ENCODE measurements at places on chromosomes 7 and 10.

- no peak overlapping the region for H3K4me3 ChIP-seq
- no peaks in the 10 kb centered on the region for H3K27me3 ChIP-seq
- H3K36me3 ChIP-seq: peaks cover 2% of the 10 kb centered on the region
- DNase-seq: no peak
- H3K27ac ChIP-seq: no peak overlapping the region
- H3K4me1 ChIP-seq: peaks cover 7% of the 10 kb centered on the region
Observed at GRCh38 chr10:45383682-45384330, 9.8 kb downstream of the ALOX5 start.

GRCh38 chr10:9229702-9230244 is 1175.3 kb downstream of the GATA3 start:
- no peaks in the 10 kb centered on the region for H3K36me3 ChIP-seq
- no peak overlapping the region for H3K4me3 ChIP-seq
- no peak overlapping the region for H3K27ac ChIP-seq
- H3K4me1 ChIP-seq: no peaks in the 10 kb centered on the region
- no peaks in the 10 kb centered on the region for H3K27me3 ChIP-seq

GRCh38 chr7:18768256-18768655 is 272.7 kb downstream of the HDAC9 start:
- H3K27me3 ChIP-seq: no peaks in the 10 kb centered on the region
- no peak for DNase-seq
- H3K36me3 ChIP-seq: no peaks in the 10 kb centered on the region
- no peaks in the 10 kb centered on the region for H3K4me1 ChIP-seq
- H3K27ac ChIP-seq: no peak overlapping the region

DNA sequence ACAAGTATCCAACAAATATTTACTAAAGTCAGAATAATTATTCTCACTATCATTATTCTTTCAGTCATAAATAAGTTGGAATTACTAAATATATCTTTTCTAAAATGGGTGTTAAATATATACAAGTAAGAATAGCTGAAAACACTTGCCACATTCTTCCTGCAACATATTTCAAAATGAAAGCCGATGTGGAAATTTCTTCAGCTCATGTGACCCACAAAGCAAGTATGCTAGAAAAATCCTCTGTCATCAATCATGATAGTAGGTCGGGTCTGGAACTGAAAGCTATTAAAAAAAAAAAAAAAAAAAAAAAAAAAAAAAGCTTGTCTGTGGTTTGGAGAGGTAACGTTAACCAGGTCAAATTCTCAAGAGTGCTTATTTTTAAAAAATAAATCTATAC is 344.7 kb downstream of the NEBL start:
- H3K4me3 ChIP-seq: no peak overlapping the region
- H3K4me1 ChIP-seq: no peaks in the 10 kb centered on the region
- no peak for DNase-seq
- H3K27ac ChIP-seq: no peak overlapping the region
- H3K27me3 ChIP-seq: no peaks in the 10 kb centered on the region
